ENCODE measurements at places on chromosomes 5 and 9.
A peak's percentile ranks its signal among the peaks of the same experiment; 100 is the strongest.

DNA sequence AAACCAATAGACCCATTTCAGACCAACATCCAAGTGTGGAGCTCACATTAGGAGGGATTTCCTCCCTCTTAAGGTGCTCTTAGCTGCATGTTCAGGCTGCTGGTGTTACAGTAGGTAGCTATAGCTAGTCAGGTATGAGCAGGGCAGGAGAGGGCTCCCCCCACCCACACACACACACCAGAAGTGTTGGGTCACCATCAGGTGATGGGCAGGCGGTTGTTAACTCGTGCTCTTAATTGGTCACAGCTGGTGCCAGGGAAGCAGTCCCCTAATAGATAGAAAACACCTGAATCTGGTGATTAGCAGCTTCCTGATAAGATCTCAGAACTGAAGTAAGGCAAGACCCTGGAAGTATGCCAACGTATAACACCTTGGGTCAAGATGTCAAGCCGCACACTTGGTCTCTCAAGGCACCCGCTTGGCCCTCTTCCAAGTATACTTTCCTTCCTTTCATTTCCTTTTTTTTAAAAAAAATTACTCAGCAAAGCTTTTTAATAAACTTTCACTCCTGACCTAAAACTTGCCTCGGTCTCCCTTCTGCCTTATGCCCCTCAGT lies 532.4 kb downstream of the DNAH5 start:
- no peak for DNase-seq

GRCh38 chr5:176446884-176447590 lies 1.1 kb upstream of the FAF2 start:
- DNase-seq: no peak

DNA sequence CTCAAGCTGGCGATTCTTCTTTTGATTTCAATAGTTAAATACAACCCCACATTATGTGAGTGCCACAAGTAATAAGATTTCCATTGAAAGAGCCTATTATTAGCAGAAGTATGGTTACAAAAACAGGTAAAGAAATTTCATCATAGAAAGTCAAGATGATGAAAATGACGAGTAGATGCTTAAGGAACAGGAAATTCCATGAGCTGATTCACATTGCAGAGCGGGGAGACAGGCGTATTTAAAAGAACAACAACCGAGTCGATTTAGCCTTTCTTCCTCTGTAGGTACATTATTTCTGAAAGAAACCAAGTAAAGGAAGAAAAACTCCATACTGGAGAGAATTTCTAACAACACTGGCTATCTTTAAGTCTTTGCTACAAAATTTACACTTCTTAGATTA lies 310.4 kb downstream of the SLF1 start:
- no peak for DNase-seq

DNA sequence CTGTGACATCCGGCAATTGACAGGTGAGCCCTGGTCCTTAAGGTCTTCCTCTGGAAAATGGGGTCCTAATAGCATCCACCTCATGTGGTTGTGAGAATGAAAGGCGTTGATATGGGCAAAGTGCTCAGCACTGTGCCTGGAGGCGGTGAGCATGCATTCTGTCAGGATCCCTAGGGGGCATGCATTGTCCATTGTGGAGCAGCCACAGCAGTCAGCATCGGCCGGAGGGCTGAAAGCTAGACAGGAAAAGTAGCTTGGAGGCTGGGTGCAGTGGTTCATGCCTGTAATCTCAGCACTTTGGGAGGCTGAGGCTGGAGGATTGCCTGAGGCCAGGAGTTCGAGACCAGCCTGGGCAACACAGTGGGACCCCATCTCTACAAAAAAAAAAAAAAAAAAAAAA lies 122.2 kb downstream of the LHX2 start:
- DNase-seq: peak; percentile 2

DNA sequence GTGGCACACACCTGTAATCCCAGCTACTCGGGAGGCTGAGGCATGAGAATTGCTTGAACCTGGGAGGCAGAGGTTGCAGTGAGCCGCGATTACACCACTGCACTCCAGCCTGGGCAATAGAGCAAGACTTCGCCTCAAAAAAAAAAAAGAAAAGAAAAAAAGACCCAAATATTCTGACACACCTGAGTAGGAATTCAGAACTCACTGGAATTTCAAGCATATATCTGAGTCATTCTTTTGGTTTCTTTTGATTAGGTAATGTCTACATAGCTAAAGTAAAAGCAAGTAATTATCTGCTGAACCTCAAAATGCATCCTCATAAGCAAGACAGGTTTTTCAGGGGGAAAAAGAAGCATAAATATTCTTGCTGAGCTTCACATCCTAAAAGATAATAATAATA lies 35.9 kb downstream of the ANKRD31 start:
- DNase-seq: no peak

- no peak for DNase-seq
Observed at GRCh38 chr5:94250985-94251384, 367.4 kb downstream of the KIAA0825 start.

DNA sequence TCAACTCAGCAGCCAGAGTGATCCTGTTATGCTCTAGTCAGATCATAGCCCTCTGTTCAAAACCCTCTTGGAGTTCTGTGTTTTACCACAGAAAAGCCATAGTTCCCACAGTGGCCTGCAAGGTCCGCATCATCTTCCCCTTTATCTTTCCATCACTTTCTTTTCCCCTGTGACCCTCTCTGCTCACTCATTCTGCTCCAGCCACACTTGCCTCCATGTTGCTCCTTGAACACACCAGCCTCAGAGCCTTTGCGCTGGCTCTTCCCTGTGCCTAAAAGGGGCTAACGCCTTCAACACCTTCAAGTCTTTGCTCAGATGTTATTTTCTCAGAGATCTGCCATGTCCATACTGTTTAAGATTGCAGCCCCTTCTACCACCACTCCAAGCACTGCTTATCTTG lies 26.3 kb downstream of the CSF2 start:
- DNase-seq: no peak

DNA sequence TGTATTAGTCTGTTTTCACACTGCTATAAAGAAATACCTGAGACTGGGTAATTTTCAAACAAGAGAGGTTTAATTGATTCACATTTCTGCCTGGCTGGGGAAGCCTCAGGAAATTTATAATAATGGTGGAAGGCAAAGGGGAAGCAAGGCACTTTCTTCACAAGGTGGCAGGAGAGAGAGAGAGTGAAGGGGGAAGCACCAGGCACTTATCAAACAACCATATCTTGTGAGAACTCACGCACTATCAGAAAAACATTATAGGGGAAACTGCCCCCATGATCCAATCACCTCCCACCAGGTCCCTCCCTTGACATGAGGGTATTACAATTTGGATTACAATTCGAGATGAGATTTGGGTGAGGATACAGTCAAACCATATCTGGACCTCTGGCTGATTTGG lies 34.7 kb downstream of the ADRB2 start:
- no peak for DNase-seq

GRCh38 chr9:90827181-90827871 lies 25.7 kb downstream of the SYK start:
- peak; percentile 60 for DNase-seq

GRCh38 chr5:173622183-173623047 lies 6.0 kb upstream of the BOD1 start:
- no peak for DNase-seq

DNA sequence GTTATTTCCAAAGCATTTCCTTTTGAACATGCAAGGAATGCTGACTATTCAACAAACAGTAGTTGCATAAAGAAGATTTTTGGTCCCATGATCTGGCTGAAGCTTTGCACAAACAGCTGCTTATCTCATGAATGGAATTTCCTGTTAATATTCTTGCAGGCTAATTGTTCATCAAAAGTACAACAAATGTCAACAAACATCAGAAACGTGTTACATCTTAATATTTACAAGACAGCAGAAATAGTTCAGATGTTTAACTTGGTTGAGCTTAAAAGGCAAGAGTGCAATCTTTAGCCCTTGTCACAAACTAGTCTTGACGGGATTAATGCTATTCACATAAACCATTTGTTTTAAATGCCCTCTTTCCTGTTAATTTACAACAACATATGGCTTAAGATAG lies 47.9 kb upstream of the BASP1 start:
- DNase-seq: no peak

GRCh38 chr5:177083357-177083756 lies 3.4 kb upstream of the FGFR4 start:
- DNase-seq: no peak

GRCh38 chr9:130938652-130939404 lies at the start of gene FIBCD1:
Gene FIBCD1, minus strand, starts transcription at chr9:130939247. Its CDS starts 640 bp downstream, at chr9:130938607.
- DNase-seq: peak; percentile 7

DNA sequence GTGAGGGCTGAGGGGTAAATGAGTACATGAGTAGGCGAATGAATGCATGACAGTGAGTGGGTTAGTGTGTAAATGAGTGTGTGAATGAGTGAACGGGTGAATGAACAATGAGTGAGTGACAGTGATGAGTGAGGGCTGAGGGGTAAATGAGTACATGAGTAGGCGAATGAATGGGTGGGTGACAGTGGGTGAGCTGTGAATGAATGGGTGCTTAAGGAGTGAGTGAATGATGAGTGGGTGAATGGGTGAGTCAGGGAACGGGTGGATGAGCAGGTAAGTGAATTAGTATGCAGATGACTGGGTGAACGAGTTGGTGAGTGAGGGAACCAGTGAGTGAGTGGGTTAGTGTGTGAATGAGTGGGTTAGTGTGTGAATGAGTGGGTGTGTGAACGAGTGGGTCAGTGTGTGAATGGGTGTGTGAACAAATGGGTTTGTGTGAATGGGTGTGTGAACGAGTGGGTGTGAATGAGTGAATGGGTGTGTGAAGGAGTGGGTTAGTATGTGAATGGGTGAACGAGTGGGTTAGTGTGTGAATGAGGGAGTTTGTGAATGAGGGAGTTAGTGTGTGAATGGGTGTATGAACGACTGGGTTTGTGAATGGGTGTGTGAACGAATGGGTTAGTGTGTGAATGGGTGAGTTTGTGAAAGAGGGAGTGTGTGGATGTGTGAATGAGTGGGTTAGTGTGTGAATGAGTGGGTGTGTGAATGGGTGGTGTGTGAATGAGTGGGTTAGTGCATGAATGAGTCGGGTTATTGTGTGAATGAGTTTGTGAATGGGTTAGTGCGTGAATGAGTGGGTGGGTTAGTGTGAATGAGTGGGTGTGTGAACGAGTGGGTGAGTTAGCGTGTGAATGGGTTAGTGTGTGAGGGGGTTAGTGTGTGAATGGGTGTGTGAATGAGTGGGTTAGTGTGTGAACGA lies 32.9 kb downstream of the NKD2 start:
- DNase-seq: no peak
